Colonic mucosa (tissue), 4 donors: ENCODE measurements at places on chromosomes 16 and 17. TPM values are rescaled to one million over a fixed set of nuclear protein-coding genes. Genes with fewer than 3 reads are reported as not detected.

Gene PPL
- 11.5 TPM for total RNA-seq

Gene SLFN14
- not detected for total RNA-seq

Gene KRT24
- total RNA-seq = 1.1 TPM

Gene HEATR3
- total RNA-seq = 18.1 TPM

Gene USP7
- 176 TPM for total RNA-seq

Gene KRT14
- not detected for total RNA-seq

Gene SLC13A2
- total RNA-seq = 40.5 TPM

Gene QPRT
- 102 TPM for total RNA-seq

GRCh38 chr16:50121721-50122445, 31.2 kb upstream of the TENT4B start:
- H3K4me3 ChIP-seq = no peak overlapping the region
- no peaks in the 10 kb centered on the region for H3K27me3 ChIP-seq
- H3K4me1 ChIP-seq = no peaks in the 10 kb centered on the region

DNA sequence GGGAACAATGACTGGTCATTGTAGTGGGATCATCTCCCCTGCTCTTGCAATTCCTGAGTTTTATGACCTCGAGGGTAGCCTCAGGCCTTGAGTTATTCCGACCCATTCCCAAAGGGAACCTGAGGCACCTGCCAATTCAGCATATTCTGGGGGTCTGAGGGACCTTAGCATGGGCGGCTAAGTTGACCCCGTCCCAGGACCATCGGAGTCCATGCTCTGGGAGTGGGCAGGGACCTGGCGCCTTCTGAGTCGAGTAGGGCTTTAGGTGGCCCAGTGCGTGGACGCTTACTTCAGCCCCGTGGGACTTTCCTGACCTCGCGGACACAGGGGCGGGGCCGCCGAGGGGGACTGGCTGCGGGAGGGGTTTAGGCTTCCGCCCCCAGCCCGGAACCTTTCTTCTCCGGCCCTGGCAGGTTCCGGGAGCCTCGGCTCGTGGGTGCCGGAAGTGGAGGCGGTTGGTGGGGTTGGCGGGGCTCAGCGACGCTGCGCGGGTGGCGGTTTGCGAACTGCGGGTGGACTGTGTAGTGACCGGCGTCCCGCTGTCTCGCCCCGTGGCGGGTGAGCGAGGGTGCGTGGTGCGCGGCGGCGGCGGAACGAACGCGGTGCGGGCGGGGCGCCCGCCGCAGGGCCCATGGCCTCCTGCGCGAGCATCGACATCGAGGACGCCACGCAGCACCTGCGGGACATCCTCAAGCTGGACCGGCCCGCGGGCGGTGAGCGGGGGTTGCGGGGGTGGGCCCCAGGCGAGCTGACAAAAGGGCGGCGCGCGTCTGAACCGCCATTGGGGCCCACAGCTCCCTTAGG, at the start of gene EDC4:
Gene EDC4, plus strand, starts transcription at position 422 of the 804 bp plus-strand sequence. Its CDS starts 210 bp downstream, at position 632.
- H3K27me3 ChIP-seq = no peaks in the 10 kb centered on the region
- DNase-seq = peak; percentile 84
- H3K4me1 ChIP-seq = peaks cover 14% of the 10 kb centered on the region
- H3K27ac ChIP-seq = peak within 1 kb of the TSS; percentile 71
- H3K36me3 ChIP-seq = peaks cover 12% of the 10 kb centered on the region
- H3K4me3 ChIP-seq = peak within 1 kb of the TSS; percentile 100

- H3K27ac ChIP-seq = no peak overlapping the region
- H3K36me3 ChIP-seq = no peaks in the 10 kb centered on the region
- no peak overlapping the region for H3K4me3 ChIP-seq
- no peaks in the 10 kb centered on the region for H3K4me1 ChIP-seq
Observed at GRCh38 chr17:64177311-64178010, 47.5 kb upstream of the ERN1 start.

- H3K4me3 ChIP-seq = no peak overlapping the region
- H3K27ac ChIP-seq = no peak overlapping the region
- no peaks in the 10 kb centered on the region for H3K27me3 ChIP-seq
Observed at GRCh38 chr16:72814226-72814625, 233.7 kb downstream of the ZFHX3 start.

DNA sequence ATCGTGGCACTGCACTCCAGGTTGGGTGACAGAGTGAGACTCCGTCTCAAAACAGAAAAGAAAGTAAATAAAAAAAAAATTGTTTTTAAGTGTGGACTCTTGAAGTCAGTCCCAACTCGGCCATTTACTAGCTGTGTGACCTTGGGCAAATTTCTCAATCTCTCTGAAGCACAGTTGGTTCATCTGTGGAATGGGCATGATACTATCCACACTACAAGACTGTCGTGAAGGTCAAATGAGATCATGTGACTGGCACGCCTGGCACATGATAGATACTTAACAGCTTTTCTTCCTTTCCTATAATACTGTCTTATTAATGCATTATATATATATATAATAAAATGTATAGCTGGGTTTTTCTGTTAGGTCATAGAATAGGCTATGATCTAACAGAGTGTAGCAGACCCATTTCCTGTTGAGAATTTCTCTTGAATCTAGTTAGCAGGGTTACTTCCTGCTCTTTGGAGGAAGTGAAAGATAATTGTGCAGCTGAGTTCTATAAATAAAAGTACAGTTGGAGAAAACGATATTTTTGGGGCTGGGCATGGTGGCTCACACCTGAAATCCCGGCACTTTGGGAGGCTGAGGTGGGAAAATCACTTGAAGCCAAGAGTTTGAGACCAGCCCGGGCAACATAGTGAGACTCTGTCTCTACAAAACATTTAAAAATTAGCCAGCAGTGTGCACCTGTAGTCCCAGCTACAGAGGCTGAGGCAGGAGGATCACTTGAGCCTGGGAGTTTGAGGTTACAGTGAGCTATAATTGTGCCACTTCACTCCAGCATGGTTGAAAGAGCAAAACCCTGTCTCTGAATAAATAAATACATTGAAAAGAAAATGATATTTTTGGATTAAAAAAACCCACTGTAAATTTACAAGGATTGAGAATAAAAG, 7.3 kb downstream of the MILR1 start:
- H3K4me3 ChIP-seq = no peak overlapping the region
- no peaks in the 10 kb centered on the region for H3K27me3 ChIP-seq
- H3K36me3 ChIP-seq = no peaks in the 10 kb centered on the region
- no peak overlapping the region for H3K27ac ChIP-seq
- DNase-seq = no peak

GRCh38 chr16:66035096-66035495, 331.4 kb upstream of the CDH5 start:
- no peak overlapping the region for H3K27ac ChIP-seq
- no peak overlapping the region for H3K4me3 ChIP-seq
- no peaks in the 10 kb centered on the region for H3K27me3 ChIP-seq
- no peaks in the 10 kb centered on the region for H3K36me3 ChIP-seq
- DNase-seq = no peak

- H3K36me3 ChIP-seq = no peaks in the 10 kb centered on the region
- H3K27ac ChIP-seq = no peak overlapping the region
- no peaks in the 10 kb centered on the region for H3K4me1 ChIP-seq
- H3K4me3 ChIP-seq = no peak overlapping the region
- DNase-seq = no peak
Observed at GRCh38 chr17:44602970-44603369, 45.7 kb downstream of the FZD2 start.

GRCh38 chr17:62675260-62675659, 47.8 kb downstream of the MRC2 start:
- no peak overlapping the region for H3K4me3 ChIP-seq
- H3K4me1 ChIP-seq = peaks cover 3% of the 10 kb centered on the region
- H3K27ac ChIP-seq = no peak overlapping the region
- no peak for DNase-seq
- no peaks in the 10 kb centered on the region for H3K36me3 ChIP-seq
- H3K27me3 ChIP-seq = no peaks in the 10 kb centered on the region

- H3K36me3 ChIP-seq = no peaks in the 10 kb centered on the region
- no peak overlapping the region for H3K4me3 ChIP-seq
- no peaks in the 10 kb centered on the region for H3K4me1 ChIP-seq
Observed at GRCh38 chr17:8402921-8403536, 5.4 kb upstream of the RNF222 start.

DNA sequence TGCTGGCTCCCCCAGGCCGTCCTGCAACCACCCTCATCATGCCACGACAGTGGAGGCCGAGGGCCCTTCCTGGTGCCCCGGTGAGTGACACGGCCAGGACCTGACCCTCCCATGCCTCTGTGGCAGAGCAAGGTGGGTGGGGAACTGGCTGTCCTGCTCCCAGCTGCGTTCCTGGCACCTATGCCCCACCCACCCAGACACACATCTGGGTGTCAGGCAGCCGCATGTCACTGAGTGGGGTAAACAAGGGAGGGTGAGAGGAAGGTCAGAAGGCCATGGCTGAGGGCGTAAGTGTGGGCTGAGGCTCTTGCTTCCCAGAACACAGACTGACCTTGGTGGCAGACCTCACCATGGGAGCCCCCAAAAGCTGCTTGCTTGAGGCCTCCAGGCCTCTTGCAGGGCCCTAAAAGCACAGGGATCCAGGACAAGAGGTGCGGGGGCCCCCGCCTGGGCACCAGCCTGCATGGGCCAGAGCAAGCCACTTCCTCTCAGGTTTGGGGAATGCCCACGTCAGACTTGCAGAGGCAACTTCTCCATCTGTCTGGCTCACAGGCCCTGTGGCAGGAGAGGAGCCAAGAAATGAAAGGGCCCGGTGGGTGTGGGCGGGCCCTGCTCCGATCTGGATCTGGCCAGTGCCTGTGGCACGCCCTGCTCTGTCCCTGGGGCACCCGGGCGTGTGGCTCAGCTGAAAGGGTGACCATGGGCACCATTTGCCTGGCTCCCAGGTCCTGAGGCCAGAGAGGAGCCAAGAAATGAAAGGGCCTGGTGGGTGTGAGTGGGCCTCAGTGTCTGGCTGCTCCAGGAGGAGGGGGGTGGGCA, 3.9 kb upstream of the CCDC57 start:
- H3K27me3 ChIP-seq = no peaks in the 10 kb centered on the region
- DNase-seq = peak; percentile 85
- H3K36me3 ChIP-seq = no peaks in the 10 kb centered on the region
- no peak overlapping the region for H3K4me3 ChIP-seq
- H3K4me1 ChIP-seq = peaks cover 9% of the 10 kb centered on the region
- peak overlapping the region; percentile 73 for H3K27ac ChIP-seq

- no peak overlapping the region for H3K27ac ChIP-seq
- H3K36me3 ChIP-seq = no peaks in the 10 kb centered on the region
- H3K4me3 ChIP-seq = no peak overlapping the region
- H3K4me1 ChIP-seq = no peaks in the 10 kb centered on the region
- no peak for DNase-seq
Observed at GRCh38 chr17:68733241-68734176, 132.3 kb upstream of the FAM20A start.

GRCh38 chr16:54931120-54932014, 702 bp downstream of the IRX5 start:
- H3K27me3 ChIP-seq = peaks cover 71% of the 10 kb centered on the region
- DNase-seq = no peak
- H3K4me1 ChIP-seq = peaks cover 16% of the 10 kb centered on the region

DNA sequence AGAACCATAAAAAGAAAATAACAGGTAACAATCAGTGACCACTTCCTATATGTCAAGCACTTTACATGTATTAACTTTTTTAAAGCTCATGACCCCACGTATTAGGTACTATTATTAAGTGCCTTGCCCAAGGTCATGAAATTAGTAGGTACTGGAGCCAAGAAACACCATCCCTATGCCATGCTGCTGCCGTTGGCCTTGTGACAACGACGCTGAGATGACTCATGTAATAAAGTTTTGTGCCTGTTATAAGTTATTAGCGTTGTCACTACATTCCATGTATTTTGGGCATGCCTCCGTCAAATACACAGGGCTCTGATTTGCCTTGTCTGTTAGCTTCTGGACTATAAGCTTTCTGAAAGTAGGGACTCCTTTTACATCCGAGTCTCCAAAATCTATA, 1.4 kb downstream of the BBS2 start:
- no peak for DNase-seq
- no peaks in the 10 kb centered on the region for H3K36me3 ChIP-seq
- H3K27me3 ChIP-seq = no peaks in the 10 kb centered on the region

DNA sequence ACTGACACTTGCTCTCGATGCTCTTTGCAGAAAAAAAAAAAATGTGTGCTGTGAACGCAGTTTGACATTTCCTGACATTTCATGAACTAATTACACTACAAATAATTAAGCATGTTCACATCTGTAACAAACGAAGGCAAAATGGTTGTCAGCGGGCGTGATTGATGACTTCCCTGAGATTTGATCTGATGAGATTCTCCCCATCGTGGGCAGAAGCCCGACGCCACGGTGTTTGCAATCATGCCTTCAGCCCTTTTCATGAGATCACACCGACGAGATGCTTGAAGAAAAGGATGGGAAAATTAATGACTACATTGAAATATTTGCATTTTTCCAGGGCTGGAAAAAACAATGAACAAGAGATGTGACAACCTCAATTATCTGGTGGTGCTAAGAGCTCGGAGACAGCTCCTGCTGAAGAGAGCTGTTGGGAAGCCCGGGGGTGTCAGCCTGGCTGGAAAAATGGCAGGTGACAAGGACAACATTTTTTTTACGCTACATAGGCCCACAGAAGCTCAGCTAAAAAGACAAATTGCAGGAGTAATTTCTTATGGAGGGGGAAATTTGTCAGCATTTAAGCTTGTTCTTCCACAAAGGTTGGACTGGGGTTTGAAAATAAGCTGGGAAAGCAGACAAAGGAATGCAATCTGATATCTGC, 259.4 kb upstream of the IRX3 start:
- H3K4me1 ChIP-seq = no peaks in the 10 kb centered on the region
- DNase-seq = no peak
- no peak overlapping the region for H3K4me3 ChIP-seq
- H3K27me3 ChIP-seq = no peaks in the 10 kb centered on the region

DNA sequence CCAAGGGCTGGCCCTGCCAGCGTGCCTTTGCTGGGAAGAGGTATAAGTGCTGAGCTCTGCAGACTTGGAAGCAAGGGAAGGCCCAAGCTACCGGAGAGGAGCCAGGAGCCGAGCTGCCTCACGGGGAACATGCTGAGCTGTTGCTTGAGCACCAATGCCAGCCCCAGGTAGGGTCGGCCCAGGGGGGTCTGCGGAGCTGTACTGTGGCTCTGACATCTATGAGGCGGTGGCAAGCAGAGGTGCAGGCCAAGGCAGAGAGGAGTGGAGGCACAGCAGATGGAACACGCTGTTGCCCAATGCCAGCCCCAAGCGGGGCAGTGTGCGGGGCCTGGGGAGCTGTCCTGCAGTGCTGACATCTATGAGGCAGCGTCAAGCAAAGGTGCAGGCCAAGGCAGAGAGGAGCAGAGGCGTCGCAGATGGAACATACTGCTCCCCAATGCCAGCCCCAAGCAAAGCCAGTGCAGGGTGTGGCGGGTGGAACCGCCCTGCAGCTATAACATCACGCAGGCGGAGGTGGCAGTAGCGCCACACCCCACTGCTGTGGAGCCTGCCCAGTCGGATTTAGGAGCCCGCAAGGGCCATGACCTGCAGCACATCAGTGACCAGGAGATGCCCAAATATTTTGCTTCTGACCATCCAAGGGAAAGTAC, 10.0 kb downstream of the GGA2 start:
- no peak overlapping the region for H3K27ac ChIP-seq
- H3K36me3 ChIP-seq = no peaks in the 10 kb centered on the region
- H3K4me3 ChIP-seq = no peak overlapping the region
- peaks cover 10% of the 10 kb centered on the region for H3K4me1 ChIP-seq

DNA sequence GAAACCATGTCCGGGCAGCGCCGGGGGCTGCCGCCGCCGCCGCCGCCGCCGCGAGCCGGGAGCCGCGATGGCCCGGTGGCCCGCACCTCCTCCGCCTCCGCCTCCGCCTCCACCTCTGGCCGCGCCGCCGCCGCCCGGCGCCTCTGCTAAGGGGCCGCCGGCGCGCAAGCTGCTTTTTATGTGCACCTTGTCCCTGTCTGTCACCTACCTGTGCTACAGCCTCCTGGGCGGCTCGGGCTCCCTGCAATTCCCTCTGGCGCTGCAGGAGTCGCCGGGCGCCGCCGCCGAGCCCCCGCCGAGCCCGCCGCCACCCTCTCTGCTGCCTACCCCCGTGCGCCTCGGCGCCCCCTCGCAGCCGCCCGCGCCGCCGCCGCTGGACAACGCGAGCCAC, 587 bp downstream of the HS3ST4 start:
- peaks cover 40% of the 10 kb centered on the region for H3K27me3 ChIP-seq
- H3K4me3 ChIP-seq = no peak overlapping the region
- DNase-seq = no peak
- no peak overlapping the region for H3K27ac ChIP-seq
